Stimulated activated CD4-positive, alpha-beta T cell treated with anti-CD3 and anti-CD28 coated beads, Interleukin-15, amount 100 ng/mL, for 1 hour (primary cell): ENCODE measurements at places on chromosomes 1 and 21.

GRCh38 chr21:42120903-42121535 is 49.9 kb downstream of the UMODL1 start:
- no peak for DNase-seq

- no peak for DNase-seq
These were observed 9.9 kb upstream of the CD58 start for GRCh38 chr1:116580446-116581322.

DNA sequence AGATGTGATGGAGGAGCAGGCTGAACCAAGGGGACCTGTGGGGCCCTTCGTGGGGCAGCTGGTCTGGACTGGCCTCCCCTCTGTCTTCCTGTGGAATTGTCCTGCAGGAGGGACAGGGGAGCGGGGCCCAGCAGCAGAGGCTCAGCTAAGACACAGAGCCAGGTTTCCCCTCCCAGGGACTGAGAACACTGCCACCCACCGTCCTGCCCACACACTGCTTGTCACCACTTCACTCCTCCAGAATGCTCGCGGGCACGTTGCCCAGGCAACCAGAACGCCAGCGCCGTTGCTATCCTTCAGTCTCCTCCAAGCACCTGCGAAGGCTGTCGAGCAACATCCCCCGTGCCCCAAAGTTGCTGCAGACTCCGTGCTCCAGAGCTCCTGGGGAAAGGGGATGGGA is 46.4 kb downstream of the AJAP1 start:
- DNase-seq = no peak

DNA sequence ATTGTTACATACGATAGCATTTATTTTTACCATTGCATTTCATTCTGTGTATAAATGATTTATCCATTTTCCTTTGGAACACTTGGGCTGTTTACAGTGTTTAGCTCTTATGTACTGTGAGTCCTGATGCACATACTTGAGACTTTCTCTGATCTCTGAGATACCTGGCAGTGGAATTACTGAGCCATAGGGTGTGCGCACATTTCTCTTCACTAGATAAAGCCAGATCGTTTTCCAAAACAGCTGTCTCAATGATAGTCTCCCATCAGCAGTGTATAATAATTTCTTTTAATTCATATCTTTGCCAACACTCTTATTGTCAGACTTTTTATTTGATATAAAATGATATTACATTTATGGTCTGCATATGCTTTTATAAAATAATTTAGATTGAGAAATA is 66.2 kb downstream of the VPS13D start:
- no peak for DNase-seq

DNA sequence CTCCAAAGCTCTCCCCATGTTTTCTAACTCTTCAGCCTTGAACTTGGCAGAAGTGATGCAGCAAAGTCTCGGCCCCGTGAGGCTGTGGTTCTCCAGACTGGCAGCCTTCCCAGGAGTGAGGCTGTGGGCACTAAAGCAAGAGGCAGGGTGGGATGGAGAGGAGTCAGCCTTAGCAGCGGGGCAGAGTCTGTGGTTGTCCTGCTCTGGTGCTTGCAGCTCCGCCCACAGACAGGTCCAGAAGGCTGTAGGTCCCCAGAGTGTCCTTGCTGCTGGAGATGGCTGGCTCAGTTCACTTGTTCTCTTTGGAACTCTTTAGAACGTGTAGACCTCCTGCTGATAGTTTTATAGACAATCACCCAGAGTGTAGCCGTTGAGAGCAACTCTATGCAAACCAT is 142.6 kb downstream of the AJAP1 start:
- no peak for DNase-seq

DNA sequence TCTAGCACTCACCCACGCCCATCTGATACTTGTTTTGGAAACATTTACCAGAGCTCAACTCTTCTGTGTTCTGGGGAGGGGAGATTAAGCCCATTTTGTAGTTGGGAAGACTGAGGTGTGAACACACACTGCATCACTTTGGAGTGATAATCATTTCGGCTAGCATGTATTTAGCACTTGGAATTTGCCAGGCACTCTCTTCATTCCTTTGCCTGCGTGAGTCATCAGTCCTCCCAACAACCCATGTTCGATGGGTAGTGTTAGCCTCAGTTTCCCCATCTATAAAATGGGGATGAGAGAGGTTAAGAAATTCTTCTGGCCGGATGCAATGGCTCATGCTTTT is 182.8 kb upstream of the TMEM51 start:
- DNase-seq = no peak

- DNase-seq = no peak
These were observed 106.6 kb upstream of the CXADR start for GRCh38 chr21:17406202-17406601.

DNA sequence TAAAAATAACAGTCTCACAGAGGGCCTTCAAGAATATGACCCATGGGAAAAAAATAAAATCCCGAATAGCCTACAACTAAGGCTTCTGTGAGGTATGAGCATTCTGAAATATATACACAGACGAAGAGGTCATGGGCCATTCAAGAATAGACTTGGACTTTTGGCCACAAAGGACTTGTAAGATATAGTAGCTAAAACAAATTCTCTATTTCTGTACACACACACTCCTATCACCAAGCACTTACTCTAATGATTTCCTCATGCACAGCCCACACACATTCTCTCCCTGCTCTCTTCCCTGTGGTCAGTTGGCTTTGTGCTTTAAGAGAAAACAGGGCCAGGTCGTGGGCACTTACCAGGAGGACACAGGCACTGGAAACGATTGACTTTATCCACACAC is 69.7 kb upstream of the ADAM30 start:
- no peak for DNase-seq

DNA sequence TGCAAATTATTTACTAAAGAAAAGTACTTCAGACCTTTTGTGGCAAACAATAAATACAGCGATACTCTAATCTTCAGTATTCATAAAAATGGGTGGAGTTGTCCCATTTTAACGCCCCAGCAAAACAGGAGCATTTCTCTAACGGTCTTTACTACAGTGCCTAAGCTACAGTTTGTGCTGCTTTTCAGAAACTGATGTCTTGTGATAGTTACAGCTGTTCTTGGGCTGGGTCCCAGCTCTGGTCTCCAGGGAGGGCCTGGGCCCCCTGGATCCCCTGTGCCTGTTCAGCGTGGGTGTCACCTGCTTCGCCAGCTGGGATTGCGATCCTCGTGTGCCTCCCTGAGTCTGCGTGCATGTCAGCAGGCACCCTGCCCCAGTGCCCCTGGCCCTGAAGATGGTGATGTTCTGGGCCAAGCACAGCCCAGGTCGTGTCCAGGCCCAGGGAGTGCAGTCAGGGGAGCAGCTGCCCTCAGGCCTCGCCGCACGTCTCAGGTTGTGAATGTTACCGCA is 64.0 kb upstream of the DIP2A start:
- no peak for DNase-seq

DNA sequence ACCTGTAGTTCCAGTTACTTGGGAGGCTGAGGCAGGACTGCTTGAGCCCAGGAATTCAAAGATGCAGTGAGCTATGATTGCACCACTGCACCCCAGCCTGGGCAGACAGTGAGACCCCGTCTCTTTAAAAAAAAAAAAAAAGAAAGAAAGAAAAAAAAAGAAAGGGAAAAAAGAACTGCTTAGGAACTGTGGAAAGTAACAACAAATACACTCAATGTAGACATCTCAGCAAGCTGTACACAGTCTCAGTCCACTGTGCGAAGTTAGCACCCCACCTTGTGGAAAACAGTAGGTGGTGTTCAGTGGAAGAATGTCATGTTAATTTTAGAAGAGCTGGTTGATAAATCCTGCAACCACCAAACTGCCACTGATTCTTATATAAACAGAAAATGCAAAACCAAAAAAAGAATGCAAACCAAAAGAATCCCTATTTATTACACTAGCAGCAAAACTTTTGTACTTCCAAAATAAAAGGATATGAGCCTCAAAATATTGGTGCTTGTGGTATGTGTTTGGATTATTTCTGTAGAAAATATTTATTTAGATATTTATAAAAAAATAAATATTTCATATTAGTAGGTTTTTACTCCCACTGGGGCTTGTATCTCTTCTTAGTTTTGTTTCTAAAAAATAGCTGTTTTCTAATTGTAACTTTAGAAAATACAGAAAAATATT is 31.1 kb downstream of the ALG14 start:
- DNase-seq = no peak

DNA sequence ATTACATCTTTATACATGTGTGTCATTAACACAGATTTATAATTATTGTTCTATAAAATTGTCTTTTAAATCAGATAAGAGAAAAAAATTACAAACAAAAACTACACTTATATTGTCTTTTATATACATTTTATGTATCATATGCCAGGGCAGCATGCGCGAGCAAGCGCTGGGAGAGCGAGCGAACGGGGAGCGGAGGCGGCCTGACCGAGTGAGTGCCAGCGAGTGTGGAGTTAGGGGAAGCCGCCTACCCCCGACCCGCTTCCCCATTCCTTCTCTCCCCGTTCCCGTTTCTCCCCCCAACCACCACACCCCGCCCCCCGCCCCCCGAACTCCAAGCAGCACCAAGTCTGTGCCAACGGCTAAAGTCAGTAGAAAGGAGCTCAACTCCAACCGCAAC is 23.0 kb upstream of the SLAMF1 start:
- DNase-seq = no peak

DNA sequence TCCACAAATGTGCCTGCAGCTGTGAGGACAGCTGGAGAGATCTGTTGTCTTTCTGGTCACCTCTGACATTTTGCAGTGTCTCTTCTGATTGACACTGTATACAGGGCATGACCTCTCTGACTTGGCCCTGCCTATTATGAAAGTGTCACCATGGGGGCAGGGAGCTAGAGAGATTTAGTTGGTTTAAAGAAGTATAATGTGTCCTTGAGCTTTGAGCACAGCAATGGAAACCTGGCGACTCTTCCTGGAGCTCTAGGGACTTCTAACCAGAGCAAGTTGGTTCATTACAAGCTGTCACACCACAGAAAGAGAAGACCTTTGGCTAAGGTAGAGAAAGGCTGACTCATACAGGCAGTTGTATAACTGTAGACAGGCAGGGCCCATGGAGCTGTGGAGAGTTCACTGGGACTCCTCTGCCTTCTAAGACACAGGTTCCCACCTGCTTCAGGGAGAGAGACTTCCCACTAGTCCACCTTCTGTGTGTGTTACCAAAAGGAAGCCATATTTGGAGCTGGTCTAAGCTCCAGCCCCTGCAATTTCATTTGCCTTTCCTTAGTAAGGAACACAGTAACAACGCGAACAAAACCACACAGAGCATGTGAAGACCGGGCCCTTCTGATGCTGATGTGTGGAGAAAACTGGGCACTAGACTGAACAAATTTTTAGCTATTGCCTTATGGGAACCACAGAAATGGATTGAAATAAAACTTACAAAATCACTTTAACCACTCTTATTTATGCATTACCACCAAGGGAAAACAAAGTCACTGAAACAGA is 90.5 kb upstream of the ADAR start:
- DNase-seq = no peak

DNA sequence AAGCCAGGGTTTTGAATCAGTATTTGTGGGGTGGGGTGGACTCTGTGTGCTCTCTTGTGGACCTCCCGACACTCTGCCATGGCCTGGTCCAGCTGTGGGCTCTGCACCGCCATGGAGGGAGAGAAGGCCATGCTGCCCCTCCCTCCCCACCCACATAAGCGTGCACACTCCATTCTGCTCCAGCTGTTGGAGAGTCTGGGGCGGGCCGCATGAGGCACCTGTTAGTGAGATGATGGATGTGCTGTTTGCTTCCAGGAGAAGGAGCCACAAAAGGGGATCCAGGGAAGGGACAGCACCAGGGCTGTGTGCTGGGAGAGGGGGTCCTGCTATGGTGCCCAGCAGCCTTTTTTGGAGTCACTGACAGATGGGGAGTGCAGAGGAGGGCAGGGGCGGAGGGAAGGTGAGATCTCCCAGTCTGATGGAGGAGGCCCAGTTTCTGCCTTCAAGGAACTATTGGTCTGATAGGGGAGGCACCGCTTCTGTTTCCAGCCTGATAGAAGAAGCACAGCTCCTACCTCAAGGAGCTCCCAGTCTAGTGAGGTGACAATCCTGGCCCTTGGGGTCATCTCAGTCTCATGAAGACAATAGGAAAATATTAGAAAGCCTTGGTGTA is 101.5 kb downstream of the ACTL8 start:
- DNase-seq = no peak

GRCh38 chr1:203142684-203143408 is 15.3 kb downstream of the ADORA1 start:
- no peak for DNase-seq

- no peak for DNase-seq
These were observed 36.5 kb downstream of the MACO1 start for GRCh38 chr1:25467193-25467592.

DNA sequence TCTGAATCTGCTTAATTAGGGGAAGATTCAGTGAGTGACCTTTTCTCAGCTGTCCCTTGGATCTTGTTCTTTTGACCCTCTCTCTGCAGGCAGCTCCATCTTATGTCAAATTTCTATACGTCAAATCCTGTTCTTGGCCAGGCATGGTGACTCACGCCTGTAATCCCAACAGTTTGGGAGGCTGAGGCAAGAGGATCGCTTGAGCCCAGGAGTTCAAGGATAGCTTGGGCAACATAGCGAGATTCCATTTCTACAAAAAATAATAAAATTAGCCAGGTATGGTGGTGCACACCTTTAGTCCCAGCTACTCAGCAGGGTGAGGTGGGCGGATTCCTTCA is 12.3 kb upstream of the CDC42 start:
- no peak for DNase-seq

GRCh38 chr1:221440658-221441057 is 301.2 kb downstream of the DUSP10 start:
- no peak for DNase-seq

- DNase-seq = no peak
These were observed 6.0 kb upstream of the PLPPR5 start for GRCh38 chr1:99010679-99011078.

GRCh38 chr1:8329858-8330257 is 11.9 kb downstream of the SLC45A1 start:
- no peak for DNase-seq

DNA sequence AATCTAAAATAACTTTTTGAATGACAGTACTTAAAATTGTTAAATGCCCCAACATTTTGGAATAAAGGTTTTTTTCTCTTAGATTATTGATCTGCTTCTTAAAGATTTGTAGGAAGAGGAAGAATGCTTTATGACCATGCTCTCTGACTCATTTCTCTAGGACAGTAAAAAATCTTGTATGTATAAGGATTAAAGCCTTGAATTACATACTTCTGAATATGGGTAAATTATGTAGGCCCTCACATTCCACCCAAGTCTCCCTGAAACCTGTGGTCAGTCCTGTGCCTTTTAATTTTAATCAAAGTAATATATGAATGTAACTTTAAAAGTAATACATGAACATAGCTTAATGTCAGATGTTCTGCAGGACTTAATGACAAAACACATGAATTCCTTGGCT is 50.5 kb downstream of the ABCD3 start:
- no peak for DNase-seq

- DNase-seq = no peak
These were observed 87.0 kb downstream of the DPYD start for GRCh38 chr1:97833881-97834280.

- no peak for DNase-seq
These were observed 29.0 kb downstream of the GRHL3 start for GRCh38 chr1:24348196-24348595.
